ENCODE measurements at places on chromosomes 12 and 14.

DNA sequence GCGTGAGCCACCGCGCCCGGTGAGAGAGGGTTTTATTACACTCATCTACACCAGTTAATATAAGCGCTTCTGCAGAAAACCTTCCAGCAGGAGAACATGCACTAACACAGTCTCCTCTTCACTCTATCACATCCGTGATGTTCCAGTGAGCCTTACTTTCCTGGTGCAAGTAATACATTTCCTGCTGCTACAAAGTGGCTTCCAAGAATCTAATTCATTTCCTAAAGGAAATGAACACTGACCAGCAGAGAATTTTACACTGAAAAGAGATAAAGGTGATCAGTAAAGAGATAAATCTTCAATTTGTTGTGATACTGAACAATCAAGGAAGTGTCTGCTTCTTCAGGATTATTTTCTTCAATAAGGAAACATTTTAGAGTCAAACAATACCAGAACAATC, 39.5 kb downstream of the ZFYVE21 start:
- no peak for DNase-seq

GRCh38 chr12:44904321-44904720, 28.2 kb upstream of the NELL2 start:
- DNase-seq: no peak

- DNase-seq: no peak
These were observed 180.6 kb upstream of the EEA1 start for GRCh38 chr12:93109551-93110203.

GRCh38 chr14:77124345-77125280, 17.0 kb downstream of the ZDHHC22 start:
- no peak for DNase-seq

GRCh38 chr12:24705741-24706358, 243.1 kb downstream of the BCAT1 start:
- DNase-seq: no peak

DNA sequence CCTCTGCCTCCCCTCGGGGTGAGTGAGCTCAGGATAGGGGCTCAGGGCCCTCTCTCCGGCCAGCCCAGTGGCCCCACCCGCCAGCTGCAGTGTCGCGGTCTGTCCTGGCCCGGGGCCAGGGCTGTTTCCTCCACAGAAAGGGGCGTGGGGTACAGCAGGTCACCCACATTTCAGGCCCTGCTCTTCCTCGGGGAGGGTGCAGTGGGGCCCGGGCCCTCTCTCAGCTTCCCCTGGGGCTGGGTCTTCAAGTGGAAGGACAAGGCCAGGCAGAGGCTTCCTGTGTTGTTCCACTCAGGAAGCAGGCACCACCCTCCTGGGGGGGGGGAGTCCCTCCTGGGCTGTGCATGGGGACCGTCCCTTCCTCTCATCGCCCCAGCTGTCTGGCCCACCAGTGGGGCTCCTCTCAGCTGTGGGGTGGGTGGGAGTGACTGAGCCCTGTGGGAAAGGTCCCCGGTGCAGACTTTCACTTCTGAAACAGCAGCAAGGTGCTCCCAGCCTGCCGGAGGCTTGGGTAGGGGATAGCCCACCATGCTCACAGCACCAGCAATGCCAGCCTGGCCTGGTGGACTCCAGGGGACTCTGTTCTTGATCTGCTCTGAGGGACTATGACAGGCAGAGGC, 3.7 kb downstream of the GPR132 start:
- DNase-seq: no peak

GRCh38 chr14:73935666-73936065, 14.2 kb downstream of the FAM161B start:
- DNase-seq: no peak

- no peak for DNase-seq
These were observed 53.9 kb upstream of the NCOR2 start for GRCh38 chr12:124621296-124621660.

GRCh38 chr14:50067723-50068495, 48.5 kb downstream of the VCPKMT start:
- DNase-seq: no peak

GRCh38 chr12:78149459-78149858, 318.8 kb downstream of the NAV3 start:
- no peak for DNase-seq

DNA sequence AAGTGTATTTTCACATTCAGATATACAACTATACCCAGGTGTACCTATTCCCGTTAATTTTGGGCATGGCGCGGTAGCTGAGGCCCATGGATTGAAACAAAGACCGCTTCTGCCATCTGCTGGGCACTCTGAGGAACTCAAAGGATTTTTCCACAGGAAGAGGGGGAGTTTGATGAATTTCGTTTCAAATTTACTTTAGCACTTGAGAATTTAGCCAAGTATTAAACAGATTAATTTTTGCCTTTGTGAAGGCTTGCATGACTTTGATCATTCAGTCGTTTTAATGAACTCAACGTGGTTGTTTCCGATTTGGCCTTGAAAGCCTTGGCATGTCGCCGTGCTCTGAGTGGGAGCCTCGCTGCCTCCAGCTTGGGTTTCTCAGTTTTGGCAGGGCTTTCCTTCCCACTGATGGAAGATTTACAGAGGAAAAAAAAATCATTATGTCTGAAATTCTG, 153.2 kb upstream of the DDHD1 start:
- no peak for DNase-seq

DNA sequence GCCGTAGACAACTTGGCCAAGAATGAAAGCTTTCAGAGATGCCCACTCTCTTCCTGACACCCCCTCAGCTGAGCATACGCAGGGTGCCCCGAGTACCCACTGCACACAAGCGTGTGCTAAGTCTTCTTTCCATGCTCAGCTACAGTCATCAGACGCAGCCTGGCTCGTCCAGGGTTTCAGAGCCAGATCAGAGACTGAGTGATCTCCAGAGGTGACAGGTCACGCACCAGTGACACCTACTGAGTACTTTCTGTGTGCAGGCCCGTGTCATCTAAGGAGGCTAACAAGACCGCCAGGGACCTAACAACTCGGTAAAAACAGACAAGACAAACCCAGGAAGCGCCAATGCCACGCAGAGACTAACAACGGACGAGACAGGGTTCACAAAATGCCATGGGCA, 25.1 kb downstream of the STX2 start:
- no peak for DNase-seq

- DNase-seq: no peak
These were observed 18.6 kb downstream of the CSRP2 start for GRCh38 chr12:76860256-76860655.

DNA sequence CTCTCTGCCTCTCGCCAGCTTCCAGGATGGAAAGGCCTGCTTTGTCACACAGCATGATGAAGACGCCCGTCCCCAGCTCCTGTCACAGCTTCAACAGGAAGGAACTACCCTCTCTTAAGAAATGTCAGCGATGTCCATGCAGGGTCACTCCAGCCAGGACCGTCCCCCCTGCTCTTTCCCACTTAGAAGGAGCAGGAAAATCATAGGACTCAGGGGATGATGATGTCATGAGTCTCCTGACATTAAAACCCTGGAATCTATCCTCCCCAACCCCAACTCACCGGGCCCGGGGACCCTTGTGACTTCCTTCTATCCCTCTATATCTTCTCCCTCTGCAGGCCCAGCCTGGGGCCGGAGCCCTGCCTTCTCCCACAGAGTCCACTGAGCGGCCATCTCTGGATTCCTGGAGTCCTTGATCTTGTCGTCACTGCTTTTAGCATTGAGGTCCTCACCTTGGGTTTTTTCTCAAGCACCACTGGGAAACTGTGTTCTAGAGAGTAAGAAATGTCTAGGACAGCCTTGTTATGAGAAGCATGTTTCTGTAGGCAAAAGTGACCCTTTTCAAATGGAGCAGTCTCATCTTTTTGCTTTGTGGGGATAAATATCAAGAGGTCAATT, 42.8 kb upstream of the P2RX7 start:
- no peak for DNase-seq

GRCh38 chr14:105420101-105420973, 710 bp downstream of the MTA1 start:
- DNase-seq: no peak

GRCh38 chr14:61577506-61577931, 117.8 kb upstream of the HIF1A start:
- no peak for DNase-seq

GRCh38 chr12:62914443-62915203, 20.3 kb downstream of the PPM1H start:
- no peak for DNase-seq

DNA sequence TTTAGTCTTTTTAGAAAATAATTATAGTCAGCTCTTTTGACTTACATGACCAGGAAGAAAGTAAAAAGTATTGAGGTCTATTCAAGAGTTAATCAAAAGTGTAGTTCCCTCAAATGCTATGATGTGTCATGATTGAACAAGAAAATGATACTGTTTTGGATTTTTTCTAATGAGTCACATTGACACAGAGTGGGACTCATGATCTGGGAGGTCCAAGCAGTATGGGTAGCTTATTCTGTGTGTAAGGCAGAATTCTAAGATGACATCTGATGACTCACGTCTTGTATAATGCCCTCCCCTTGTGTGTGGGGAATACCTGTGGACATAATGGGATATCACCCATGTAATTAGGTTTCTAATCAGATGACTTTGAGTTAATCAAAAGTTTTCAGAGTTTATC, 178.1 kb upstream of the DDHD1 start:
- DNase-seq: no peak

DNA sequence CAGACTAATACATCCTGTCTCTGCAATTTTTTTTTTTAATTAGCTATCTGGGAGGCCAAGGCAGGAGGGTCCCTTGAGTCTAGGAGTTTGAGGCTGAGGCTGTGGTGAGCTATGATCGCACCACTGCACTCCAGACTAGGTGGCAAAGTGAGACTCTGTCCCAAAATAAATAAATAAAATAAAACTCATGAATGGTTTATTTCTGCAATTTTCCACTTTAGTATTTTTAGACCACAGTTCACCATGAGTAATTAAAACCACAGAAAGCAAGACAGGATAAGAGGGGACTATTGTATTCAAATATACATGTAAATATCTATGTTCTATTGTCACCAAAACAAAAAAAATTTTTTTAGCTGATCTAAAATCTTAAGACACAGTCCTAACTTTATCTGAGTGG, 17.8 kb downstream of the TAOK3 start:
- DNase-seq: no peak

DNA sequence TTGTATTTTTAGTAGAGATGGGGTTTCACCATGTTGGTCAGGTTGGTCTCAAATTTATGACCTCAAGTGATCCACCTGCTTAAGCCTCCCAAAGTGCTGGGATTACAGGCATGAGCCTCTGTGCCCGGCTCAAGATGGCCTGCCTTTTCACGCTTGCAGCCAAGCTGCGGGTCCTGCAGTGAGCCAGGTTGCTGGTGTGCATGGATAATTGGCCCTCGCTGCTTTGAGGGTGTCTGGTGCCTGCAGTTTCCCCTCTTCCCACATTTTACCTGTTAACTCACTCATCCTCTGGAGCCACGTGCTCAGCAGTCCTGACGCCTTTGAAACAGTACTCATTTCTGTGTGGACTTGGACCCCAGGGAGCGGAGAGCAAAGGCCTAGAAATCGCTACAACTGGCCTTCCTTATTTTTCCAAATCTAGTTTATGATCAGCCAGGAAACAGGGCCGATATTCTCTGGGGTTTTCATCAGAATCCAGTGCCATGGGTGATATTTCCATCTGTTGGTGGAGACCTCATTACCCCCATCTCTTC, 42.2 kb downstream of the TPCN1 start:
- DNase-seq: no peak

GRCh38 chr12:68097386-68097785, 62.2 kb downstream of the IFNG start:
- DNase-seq: no peak

GRCh38 chr12:117188961-117189724, 1.1 kb downstream of the FBXO21 start:
- DNase-seq: no peak
